ENCODE measurements at places on chromosomes 6 and 20.

- DNase-seq: peak; percentile 10
These were observed 347.8 kb upstream of the PLCB4 start for GRCh38 chr20:8721098-8721497.

- no peak for DNase-seq
These were observed 3.1 kb upstream of the SLC17A1 start for GRCh38 chr6:25834950-25835349.

- no peak for DNase-seq
These were observed 782.9 kb downstream of the PTPRT start for GRCh38 chr20:42406826-42407225.

- no peak for DNase-seq
These were observed 116.2 kb downstream of the LCA5 start for GRCh38 chr6:79421001-79421411.

GRCh38 chr20:47490795-47491194, 10.9 kb upstream of the NCOA3 start:
- no peak for DNase-seq

GRCh38 chr20:64223526-64224067, 32.0 kb upstream of the PCMTD2 start:
- no peak for DNase-seq

Measured in GM13977 (cell line).